ENCODE measurements at places on chromosomes 5 and 9.

DNA sequence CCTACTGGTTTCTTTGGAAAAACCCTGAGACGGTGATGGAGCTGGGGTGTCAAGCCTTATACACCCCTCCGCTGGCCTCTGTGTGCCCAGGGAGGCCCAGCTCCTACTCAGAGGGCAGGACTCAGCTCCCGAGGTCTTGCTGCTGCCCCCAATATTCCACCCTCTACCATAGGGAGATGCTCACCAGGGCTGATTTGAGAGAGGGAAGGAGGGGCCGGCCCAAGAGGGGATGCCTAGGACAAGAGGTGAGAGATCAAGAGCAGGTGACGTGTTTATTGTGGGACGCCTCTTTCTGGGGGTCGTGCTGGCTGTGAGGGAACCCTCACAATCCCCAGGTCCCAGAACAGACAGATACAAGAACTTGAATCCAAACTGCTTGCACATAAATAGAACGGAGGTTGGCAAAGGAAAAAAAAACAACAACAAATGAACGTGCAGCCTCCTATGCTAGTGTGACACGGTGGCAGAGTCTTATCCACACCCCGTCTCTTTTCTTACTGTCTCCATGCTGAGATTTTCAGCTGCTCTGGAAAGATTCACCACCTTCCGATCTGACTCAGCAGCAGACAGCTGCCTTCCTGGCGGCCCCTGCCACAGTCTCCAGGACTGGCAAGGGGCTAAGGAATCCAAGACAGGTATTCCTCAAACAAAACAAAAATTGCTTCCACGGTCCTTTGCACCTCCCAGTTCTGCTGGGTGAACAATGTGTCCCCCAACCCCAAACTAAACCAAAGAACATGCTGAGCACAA is 22.3 kb downstream of the FABP6 start:
- DNase-seq: no peak

GRCh38 chr9:20701060-20701459 is 17.0 kb downstream of the FOCAD start:
- no peak for DNase-seq

GRCh38 chr9:31807574-31808256 is 576.7 kb upstream of the ACO1 start:
- no peak for DNase-seq

GRCh38 chr9:89923961-89924504 is 319.2 kb downstream of the GADD45G start:
- DNase-seq: no peak

- no peak for DNase-seq
Measured at GRCh38 chr5:139886213-139886612, 90.6 kb downstream of the PSD2 start.

DNA sequence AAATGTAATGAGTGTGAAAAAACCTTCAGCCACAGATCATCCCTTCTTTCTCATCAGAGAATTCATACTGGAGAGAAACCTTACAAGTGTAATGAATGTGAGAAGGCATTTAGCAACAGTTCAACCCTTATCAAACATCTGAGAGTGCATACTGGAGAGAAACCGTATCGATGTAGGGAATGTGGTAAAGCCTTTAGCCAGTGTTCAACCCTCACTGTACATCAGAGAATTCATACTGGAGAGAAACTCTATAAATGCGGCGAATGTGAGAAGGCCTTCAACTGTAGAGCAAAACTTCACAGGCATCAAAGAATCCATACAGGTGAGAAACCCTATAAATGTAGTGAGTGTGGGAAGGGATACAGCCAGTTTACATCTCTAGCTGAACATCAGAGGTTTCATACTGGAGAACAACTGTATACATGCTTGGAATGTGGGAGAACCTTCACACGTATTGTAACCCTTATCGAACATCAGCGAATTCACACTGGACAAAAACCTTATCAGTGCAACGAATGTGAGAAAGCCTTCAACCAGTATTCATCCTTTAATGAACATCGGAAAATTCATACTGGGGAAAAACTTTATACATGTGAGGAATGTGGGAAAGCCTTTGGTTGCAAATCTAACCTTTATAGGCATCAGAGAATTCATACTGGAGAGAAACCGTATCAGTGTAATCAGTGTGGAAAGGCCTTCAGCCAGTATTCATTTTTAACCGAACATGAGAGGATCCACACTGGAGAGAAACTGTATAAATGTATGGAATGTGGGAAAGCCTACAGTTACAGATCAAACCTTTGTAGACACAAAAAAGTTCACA is 19.2 kb downstream of the ZNF354C start:
- no peak for DNase-seq

GRCh38 chr9:19049917-19050636 is 850 bp downstream of the RRAGA start:
- no peak for DNase-seq

DNA sequence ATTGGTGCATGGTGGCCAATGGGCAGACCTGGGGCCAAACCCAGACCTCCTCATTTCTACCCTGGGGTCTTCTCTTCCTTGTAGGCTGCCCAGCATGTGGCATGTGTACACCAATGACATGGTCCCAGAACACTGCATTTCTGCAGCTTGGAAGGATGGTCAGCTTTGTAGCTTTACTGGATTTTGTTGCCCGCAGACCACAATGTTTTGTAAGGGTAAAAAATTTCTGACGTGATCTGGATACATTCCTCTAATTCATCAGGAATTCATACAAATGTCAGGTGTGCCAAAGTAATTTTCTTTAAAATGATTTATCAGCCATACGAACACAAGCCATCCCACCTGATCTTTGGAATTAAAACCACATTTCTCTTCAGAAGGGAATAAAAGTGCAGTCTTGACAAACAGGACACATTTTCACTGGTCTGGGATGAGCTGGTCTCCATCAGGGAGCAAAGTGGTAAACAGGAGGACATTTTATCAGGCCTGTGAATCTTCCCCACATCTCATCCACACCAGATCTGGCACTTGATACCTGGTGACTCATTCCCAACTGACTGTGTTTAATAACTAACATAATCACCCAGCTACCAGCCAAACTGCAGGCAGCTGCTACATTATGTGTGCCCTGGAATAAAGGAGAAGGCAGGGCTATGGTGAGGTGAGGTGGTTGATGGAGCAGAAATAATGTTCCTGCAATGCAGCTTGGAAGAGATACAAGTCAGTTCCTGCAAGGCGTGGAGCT is 103.9 kb downstream of the SPOCK1 start:
- DNase-seq: no peak

GRCh38 chr9:1337169-1337568 is 287.0 kb downstream of the DMRT2 start:
- DNase-seq: no peak

Measured in mucosa of descending colon (tissue), 3 donors.